H9 (cell line): ENCODE measurements at places on chromosomes 16 and 17. TPM values are rescaled to one million over a fixed set of nuclear protein-coding genes. Genes with fewer than 3 reads are reported as not detected.

GRCh38 chr16:11743308-11744074, 834 bp upstream of the TXNDC11 start:
- no peak overlapping the region for H3K27ac ChIP-seq
- H3K4me1 ChIP-seq: no peaks in the 10 kb centered on the region
- no peaks in the 10 kb centered on the region for H3K27me3 ChIP-seq
- peak overlapping the region; percentile 85 for H3K4me3 ChIP-seq
- DNase-seq: no peak

DNA sequence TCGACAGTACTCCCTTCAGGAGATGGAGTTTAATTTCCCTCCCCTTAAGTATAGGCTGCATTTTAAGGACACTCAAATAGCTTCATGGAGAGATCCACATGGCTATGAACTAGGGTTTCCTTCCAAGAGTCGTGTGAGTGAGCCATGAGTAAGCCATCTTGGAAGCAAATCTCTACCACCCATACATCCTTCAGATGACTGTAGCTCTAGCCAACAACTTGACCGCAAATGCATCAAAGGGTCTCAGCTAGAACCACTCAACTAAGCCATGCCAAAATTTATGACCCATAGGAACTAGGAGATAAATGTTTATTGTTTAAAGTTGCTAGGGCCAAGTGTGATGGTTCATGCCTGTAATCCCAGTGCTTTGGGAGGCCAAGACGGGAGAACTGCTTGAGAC, 43.4 kb downstream of the METTL16 start:
- peaks cover 25% of the 10 kb centered on the region; the same call in 2 of the 3 replicates for H3K36me3 ChIP-seq
- H3K4me3 ChIP-seq: no peak overlapping the region
- H3K27ac ChIP-seq: no peak overlapping the region
- H3K4me1 ChIP-seq: no peaks in the 10 kb centered on the region

- no peak for DNase-seq
- H3K27ac ChIP-seq: no peak overlapping the region
- H3K36me3 ChIP-seq: no peaks in the 10 kb centered on the region; the same call in 2 of the 3 replicates
- H3K4me1 ChIP-seq: no peaks in the 10 kb centered on the region; the same call in 1 of the 2 replicates
- no peaks in the 10 kb centered on the region for H3K27me3 ChIP-seq
Observed at GRCh38 chr17:71342737-71343136, 778.1 kb upstream of the SOX9 start.

- no peaks in the 10 kb centered on the region for H3K4me1 ChIP-seq
- H3K36me3 ChIP-seq: no peaks in the 10 kb centered on the region
- DNase-seq: no peak
- H3K4me3 ChIP-seq: no peak overlapping the region
- H3K27ac ChIP-seq: no peak overlapping the region
- H3K27me3 ChIP-seq: no peaks in the 10 kb centered on the region
Observed at GRCh38 chr16:81767987-81768592, 11.0 kb upstream of the PLCG2 start.

- peaks cover 10% of the 10 kb centered on the region for H3K4me1 ChIP-seq
- no peaks in the 10 kb centered on the region; the same call in 1 of the 2 replicates for H3K27me3 ChIP-seq
- DNase-seq: no peak
- peaks cover 5% of the 10 kb centered on the region; the same call in 1 of the 2 replicates for H3K36me3 ChIP-seq
Observed at GRCh38 chr16:21224800-21225199, 8.7 kb upstream of the ANKS4B start.

DNA sequence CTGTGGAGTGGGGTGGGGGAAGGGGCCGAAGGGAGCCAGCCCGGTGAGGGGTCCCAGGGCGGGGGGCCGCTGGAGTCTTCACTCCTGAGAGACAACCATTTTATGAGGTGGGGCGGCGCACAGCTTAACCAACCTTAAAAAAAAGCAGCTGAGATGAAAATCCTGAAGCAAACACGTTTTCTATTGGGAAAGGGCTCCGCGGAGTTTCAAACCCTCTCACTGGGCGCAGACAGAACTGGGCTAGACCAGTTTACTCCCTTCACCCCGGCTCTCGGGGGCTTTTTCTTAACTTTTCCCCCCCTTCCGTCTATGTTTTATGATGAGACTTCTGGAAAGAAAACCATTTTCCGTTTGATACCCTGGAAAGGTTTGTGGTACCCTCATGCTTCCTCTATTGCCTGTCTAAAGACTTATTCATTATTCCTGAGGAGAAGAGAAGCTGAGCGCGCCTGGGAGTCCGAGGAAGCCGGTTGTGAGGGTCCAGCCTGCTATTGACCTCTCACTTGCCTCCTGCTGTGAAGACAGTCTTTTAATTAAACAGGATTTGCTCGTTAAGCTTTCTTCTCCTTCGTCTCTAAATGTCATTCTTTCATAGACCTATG, 482 bp upstream of the SSH2 start:
- no peak overlapping the region for H3K4me3 ChIP-seq
- no peak overlapping the region for H3K27ac ChIP-seq
- no peaks in the 10 kb centered on the region for H3K36me3 ChIP-seq

DNA sequence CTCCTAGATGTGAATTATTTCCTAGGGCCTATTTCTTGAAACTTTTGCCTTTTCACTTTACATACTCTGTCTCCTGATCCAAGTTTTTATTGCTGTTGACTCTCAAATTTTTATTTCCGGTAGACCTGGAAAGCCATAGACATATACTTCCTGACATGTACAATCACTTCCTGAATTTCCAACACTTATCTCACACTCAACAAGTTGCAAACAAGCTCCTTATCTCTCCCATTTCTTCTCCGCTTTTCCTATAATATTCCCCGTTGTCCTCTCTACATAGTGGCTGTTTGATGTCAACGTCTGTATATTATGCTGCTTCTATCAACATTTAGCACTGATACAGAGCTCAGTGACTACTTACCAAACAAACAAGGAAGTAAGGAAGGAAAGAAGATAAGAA, 59.3 kb downstream of the IKZF3 start:
- DNase-seq: no peak
- peaks cover 4% of the 10 kb centered on the region for H3K4me1 ChIP-seq
- H3K4me3 ChIP-seq: no peak overlapping the region
- H3K36me3 ChIP-seq: no peaks in the 10 kb centered on the region
- no peaks in the 10 kb centered on the region for H3K27me3 ChIP-seq
- no peak overlapping the region for H3K27ac ChIP-seq

DNA sequence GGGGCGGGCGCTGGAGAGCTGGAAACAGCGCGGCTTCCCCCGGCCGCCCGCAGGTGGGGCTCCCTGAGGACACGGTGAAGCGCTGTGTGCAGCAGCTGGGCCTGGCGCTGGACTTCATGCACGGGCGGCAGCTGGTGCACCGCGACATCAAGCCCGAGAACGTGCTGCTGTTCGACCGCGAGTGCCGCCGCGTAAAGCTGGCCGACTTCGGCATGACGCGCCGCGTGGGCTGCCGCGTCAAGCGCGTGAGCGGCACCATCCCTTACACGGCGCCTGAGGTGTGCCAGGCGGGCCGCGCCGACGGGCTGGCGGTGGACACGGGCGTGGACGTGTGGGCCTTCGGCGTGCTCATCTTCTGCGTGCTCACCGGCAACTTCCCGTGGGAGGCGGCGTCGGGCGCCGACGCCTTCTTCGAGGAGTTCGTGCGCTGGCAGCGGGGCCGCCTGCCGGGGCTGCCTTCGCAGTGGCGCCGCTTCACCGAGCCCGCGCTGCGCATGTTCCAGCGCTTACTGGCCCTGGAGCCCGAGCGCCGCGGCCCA, 27.8 kb downstream of the SBK1 start:
- H3K27me3 ChIP-seq: no peaks in the 10 kb centered on the region
- H3K27ac ChIP-seq: no peak overlapping the region
- no peak overlapping the region for H3K4me3 ChIP-seq
- DNase-seq: no peak
- no peaks in the 10 kb centered on the region for H3K4me1 ChIP-seq

GRCh38 chr17:42422958-42423712, at the start of gene CAVIN1:
CAVIN1 (minus strand) TSS chr17:42423256; CDS start chr17:42423097, 159 bp downstream.
- H3K36me3 ChIP-seq: peaks cover 2% of the 10 kb centered on the region; the same call in 1 of the 2 replicates
- peak; percentile 99 for DNase-seq
- no peaks in the 10 kb centered on the region; the same call in 1 of the 2 replicates for H3K4me1 ChIP-seq
- H3K27ac ChIP-seq: no peak within 1 kb of the TSS
- no peaks in the 10 kb centered on the region; the same call in 1 of the 2 replicates for H3K27me3 ChIP-seq
- peak within 1 kb of the TSS; percentile 88 for H3K4me3 ChIP-seq

GRCh38 chr17:33285413-33285812, 7.7 kb downstream of the ASIC2 start:
- H3K27me3 ChIP-seq: peaks cover 10% of the 10 kb centered on the region; the same call in 1 of the 2 replicates
- H3K36me3 ChIP-seq: no peaks in the 10 kb centered on the region
- no peak for DNase-seq

The SCIMP gene
- total RNA-seq: not detected in 2 replicates

- no peak overlapping the region for H3K4me3 ChIP-seq
- no peak overlapping the region for H3K27ac ChIP-seq
Observed at GRCh38 chr17:1197379-1197778, 17.6 kb upstream of the ABR start.

DNA sequence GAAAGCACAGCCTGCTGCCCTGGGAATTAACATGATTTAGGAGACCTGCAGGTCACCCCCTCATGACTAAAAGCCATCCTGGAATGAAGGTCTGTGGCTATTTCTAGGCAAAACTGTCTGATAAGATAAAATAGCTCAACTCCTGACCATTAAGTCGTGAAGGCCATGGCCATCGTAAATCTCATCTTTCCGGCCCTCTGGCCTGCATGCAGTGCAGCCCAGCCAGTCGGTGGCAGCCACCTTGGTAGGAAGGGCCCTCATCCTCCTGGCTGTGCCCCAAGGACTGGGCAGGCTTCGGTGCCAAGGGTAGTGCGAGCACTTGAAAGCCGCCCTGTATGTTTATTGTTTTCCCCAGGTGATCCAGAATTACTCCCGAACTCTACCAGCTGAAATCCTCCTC, 18.2 kb upstream of the MEOX1 start:
- H3K4me3 ChIP-seq: no peak overlapping the region
- no peak for DNase-seq
- no peak overlapping the region for H3K27ac ChIP-seq
- H3K4me1 ChIP-seq: no peaks in the 10 kb centered on the region; the same call in 1 of the 2 replicates
- H3K36me3 ChIP-seq: no peaks in the 10 kb centered on the region
- no peaks in the 10 kb centered on the region for H3K27me3 ChIP-seq

The CARD14 gene
- 0.24 and 0.35 TPM in 2 replicates for total RNA-seq

DNA sequence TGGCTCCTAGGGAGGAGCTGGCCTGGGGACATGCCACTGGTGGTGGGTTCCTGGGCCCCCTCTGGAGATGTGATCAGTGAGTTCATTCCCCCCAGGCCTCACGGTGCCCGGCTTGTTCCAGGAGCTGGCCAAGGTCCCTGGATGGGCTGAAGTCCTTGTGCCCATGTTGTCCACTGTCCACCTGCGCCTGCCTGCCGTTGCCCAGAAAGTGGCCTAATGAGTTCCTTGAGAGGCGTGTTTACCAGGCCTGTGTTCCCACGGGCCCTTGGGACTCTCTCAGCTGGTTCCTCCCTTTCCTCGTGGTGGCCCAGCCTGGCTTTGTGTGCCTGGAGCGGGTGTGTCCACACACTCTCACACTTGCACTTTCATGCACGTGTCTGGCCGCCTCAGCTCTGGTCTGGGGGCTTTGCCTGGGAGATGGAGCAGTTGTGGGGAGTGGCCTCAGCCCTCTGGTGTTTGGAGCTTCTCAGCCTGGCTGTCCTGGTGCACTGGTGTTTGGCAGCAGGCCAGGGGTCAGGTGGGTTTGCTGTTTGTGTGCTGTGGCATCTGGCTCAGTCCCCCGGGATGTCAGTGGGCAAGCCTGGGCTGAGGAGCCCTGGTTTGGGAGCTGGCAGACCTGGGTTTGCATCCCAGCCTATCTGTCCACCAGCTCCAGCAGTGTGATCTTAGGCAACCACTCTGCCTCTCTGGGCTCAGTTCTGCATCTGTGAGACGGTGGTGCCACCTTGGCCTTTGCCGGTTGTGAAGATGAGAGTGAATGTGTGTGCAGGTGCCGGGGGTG, 18.0 kb downstream of the ADCY7 start:
- no peaks in the 10 kb centered on the region for H3K27me3 ChIP-seq
- 0 out of 2 replicates have a peak, but pooled peaks cover 3% of the 10 kb centered on the region for H3K4me1 ChIP-seq
- no peak for DNase-seq
- no peak overlapping the region for H3K27ac ChIP-seq
- H3K36me3 ChIP-seq: peaks cover 9% of the 10 kb centered on the region
- no peak overlapping the region for H3K4me3 ChIP-seq

The PRAC1 gene
- total RNA-seq: not detected in 2 replicates

DNA sequence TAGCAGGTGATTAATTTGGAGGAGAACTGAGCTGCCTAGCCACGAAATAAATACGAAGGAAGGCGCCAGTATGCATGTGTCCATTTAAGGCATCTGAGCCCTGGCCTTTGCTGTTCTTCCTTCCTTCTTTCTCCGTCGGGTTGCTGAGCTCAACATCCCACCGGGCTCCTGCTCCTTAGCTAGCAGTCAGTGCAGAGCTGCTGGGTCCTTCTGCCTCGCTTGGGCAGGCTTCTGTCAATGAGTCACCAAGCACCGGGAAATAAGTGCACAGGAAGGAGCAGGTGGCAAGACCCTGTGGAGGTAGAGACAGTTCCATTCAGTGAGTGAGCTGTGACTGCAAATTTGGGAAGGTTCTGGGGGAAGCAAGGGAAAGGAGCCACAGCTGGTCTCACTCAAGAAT, 120.7 kb downstream of the CCDC182 start:
- no peak overlapping the region for H3K27ac ChIP-seq
- no peaks in the 10 kb centered on the region for H3K27me3 ChIP-seq
- no peak overlapping the region for H3K4me3 ChIP-seq
- no peaks in the 10 kb centered on the region for H3K4me1 ChIP-seq
- DNase-seq: no peak

DNA sequence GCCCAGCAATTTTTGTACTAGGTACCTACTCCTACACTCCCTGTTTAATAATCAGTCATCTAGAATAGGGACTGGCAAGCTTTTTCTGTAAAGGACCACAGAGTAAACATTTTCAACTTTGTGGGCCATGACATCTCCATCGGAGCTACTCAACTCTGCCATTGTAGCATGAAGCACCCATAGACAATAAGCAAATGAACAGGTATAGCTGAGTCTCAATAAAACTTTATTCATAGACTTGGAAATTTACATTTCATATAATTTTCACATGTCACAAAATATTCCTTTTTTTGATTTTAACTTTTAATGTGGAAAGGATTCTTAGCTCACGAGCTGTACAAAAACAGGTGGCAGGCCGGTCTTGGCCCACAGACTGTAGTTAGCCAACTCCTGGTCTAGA, 345.8 kb downstream of the SOX9 start:
- H3K4me1 ChIP-seq: peaks cover 3% of the 10 kb centered on the region; the same call in 1 of the 2 replicates
- H3K4me3 ChIP-seq: no peak overlapping the region
- H3K27me3 ChIP-seq: no peaks in the 10 kb centered on the region
- DNase-seq: no peak
- no peaks in the 10 kb centered on the region for H3K36me3 ChIP-seq

DNA sequence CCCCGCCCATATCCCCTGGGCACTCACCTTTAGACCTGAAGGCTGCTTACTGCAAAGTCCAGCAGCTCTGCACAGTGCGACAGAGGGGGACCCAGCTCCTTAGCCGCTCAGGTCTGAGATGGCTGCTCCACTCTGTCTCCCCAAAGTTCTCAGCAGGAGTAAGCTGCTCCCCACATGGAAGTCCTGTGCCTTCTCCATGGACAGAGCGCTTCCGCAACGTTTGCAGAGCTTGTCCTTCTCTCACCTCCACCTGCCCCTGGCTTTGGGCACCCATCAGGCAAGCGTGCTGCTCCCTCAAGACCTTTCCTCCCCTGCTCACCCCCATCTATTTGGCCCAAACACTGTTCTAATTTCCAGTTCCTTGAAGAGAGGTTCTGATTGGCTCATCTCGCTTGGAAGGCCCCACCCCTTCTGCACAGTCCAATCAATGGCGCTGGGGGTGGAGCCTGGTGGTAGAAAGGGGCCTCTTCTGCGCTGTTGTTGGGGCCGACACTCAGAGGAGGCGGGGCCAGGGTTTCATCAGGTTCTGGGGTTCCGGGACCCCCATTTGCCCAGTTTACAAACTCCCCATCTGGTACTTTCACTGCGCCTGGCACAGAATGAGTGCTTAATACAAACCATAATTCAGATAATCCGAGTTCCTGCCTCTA, 137.2 kb downstream of the CYLD start:
- no peaks in the 10 kb centered on the region for H3K36me3 ChIP-seq
- H3K4me1 ChIP-seq: no peaks in the 10 kb centered on the region
- peak overlapping the region; percentile 49 for H3K4me3 ChIP-seq
- peak; percentile 71 for DNase-seq
- no peak overlapping the region for H3K27ac ChIP-seq
